ENCODE measurements at places on chromosomes 13 and 19.

DNA sequence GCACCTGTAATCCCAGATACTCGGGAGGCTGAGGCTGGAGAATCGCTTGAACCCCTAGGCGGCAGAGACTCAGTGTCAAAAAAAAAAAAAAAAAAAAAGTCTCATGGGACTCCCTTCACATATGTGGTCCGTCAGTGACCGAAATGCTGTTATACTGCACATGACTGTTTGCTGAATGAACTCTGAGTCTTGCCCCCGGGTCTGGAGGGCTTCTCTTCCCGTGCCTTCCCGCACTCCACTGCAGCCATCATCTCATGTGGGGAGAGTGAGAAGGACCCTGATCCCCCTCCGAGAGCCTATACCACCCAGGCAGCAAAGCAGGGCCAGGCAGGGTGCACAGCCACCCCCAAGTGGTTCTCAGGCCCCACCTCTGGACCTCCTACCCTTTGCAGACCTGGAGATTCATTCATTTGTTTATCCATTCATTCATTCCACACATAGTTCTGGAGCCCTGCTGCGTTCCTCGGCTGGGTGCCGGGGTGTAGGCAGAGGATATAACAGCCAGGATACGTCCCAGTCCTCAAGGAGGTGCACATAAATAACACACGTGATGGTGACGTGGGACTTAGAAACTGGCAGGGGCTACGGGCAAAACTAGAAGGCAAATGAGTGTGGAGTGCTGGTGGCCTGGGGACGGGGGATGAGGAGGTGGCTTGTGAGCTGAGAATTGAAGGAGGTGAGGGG, 14.2 kb downstream of the NDUFA11 start:
- no peak for DNase-seq

DNA sequence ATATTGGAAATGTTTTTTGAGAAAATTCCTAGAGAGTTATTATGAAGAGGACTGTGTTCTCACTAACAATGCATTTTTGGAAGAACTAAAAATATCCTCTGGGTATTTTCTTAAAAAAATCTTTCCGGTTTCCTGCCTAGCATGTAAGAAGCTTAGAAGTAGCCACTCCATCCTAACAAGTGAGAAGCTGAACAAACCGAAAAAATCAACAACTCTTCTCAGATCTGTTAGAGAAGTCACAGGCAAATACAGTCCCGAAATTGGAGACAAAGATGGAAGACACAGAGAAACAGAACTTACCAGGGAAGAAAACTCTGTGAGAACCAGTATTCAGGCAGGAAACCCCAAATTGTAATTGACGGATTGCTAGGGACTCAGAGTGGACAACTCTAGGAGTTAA, 173.0 kb downstream of the KLF12 start:
- DNase-seq, result no peak

DNA sequence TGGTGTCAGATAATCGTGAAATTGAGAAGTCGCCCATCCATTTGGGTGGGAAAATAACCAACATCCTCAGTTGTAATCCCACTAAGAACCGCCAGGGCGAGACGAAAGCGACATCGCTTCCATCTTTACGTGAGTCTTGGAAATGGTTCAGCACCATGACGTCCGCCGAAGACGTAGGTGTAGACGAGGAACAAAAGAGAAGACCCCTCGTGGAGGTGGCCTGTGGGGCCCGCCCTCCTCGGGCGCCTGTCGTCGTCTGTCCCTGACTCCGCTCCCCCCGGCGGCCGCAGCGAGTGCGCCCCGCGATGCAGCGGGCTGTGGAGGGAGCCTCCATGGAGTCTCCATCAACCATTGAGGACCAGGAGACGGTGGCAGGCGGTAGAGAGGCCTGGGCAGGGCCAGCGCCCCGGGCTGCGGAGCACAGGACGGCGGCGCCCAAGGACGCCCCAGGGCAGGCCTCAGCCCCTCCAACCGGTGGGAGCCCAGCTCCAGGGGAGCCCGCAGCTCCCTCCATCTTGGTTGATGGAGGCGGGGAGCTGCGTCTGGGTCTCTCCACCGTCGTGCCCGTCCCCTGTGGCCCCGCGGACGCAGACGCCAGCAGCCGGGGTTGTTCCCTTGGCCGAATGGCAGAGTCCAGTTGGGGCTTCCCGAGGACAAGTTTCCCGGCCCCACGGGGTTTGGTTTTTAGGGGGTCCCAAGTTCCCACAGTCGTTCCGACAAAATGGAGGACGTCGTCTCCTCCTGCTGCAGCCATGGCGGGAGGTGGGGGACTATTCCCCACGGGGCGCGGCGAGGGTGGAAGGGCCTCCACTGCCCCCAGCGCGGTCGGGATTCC, 990 bp upstream of the ZMYM2 start:
- peak; percentile 92 for DNase-seq

GRCh38 chr19:11673608-11674041, 65.1 kb downstream of the ZNF823 start:
- DNase-seq, result no peak

Measured in activated CD4-positive, alpha-beta T cell treated with anti-CD3 and anti-CD28 coated beads, Interleukin-2, amount 10 ng/mL, durations not matched to agents 24 days and 14 days (primary cell).